ENCODE measurements at places on chromosomes 5 and 9.

- no peak for DNase-seq
These were observed 12.5 kb downstream of the ECM2 start for GRCh38 chr9:92522983-92523970.

GRCh38 chr5:137734962-137735554 is 831 bp downstream of the KLHL3 start:
- no peak for DNase-seq

GRCh38 chr9:79621916-79622575 is 50.3 kb downstream of the TLE4 start:
- no peak for DNase-seq

GRCh38 chr5:173624282-173624681 is 7.8 kb upstream of the BOD1 start:
- no peak for DNase-seq

- DNase-seq = no peak
These were observed 4.2 kb downstream of the SKP2 start for GRCh38 chr5:36156121-36156601.

DNA sequence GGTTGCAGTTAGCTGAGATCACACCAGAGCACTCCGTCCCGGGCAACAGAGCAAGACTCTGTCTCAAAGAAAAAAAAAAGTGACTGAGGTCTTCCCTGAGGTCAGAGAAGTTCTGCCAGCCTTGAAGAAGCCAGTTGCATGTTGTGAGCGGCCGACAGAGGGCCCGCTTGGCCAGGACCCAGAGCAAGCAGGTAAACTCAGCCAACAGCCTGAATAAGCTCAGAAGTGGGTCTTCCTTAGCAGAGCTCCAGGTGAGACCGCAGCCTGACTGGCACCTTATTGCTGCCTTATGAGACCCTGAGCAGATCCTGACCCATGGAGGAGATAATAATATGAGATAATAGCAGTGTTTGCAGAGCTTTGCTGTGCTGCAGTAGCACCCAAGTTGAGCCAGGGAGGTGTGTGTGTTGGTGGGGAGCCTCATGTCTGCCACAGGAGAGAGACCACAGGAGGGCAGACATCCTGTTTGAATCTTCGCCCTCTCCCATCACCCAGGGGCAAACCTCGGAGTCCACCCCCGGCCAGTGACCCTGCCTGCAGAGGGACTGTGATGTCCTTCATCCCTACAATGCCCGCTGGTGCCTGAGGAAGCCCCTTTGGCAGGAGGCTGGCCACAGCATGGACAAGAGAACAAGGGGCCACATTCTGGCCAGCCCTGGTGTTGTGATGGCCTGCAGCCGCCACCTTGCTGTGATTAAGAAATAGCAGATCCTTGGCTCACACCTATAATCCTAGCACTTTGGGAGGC is 10.8 kb upstream of the BARX1 start:
- no peak for DNase-seq

DNA sequence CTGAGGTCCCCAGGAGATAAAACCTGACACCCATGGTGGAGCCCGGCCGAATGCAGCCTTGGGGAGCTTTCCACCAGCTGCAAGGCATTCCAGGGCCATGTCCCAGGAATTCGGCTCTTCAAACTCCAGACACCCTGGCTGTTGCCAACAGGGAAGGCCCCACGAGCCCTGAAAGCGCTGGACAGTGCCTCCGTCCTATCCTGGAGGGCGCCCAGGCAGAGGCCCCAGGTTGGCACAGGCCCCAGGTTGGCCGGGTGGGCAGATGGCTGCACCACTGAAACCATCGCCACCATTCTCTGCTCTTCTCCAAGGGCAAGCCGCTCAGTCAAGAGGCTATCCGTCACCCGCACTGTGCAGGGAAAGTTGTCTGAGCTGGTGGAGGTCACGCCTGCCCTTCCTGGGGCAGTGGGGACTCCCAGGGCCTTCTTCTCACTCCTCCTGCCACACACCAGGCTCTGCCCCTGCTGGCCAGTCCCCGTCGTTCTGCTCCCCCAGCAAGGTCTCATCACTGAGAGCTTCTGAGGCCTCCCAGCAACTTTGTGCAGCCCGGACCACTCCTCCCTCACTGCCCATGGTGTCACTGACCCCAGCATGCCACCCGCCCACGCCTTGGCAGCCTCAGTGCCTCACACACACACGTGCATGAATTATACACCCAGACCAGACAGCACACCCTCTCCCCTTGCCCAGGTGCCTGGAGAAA is 21.2 kb downstream of the SLC6A3 start:
- DNase-seq = no peak

Measured in H4 (cell line).